Activated naive CD4-positive, alpha-beta T cell treated with anti-CD3 and anti-CD28 coated beads for 36 hours (primary cell): ENCODE measurements at places on chromosomes 5 and 9.

DNA sequence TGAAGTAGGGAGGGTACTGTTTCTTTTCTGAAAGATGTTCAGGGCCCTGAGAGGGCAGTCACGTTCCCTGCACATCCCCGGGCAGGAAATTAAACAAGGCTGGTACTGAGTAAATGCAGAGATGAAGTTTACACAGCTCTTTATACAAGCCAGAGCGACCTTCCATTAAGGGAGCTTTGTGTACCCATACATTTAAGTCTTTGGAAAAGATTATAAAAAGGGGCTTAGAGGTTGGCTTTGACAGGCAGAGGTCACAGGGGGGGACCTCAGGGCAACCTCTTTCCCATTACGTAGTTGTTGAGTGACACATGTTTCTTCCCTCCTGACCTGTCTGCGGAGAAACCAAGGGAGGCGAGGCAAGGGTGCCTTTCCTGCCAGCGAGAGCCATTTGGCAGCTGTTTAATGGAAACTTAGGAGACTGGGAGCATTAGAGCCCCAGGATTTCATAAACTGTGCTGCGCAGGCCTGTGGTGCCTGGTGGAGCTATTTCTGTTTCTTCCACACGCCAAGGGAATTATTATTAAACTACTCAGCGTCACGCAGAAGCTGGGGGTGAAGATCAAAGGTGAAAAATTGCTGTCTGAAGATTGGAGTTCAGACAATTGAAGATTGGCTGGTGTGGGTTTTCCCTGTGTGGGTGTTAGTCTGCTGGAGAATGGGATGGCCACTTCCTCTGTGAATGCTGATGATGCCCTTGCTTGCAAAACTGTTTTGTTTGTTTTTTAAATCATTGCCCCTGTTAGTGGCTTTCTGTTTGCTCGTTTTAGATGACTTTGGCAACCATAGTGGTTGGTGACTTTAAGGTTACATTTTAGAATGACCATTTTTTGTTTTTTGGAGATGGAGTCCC is 3.2 kb upstream of the SMIM32 start:
- DNase-seq, result no peak

DNA sequence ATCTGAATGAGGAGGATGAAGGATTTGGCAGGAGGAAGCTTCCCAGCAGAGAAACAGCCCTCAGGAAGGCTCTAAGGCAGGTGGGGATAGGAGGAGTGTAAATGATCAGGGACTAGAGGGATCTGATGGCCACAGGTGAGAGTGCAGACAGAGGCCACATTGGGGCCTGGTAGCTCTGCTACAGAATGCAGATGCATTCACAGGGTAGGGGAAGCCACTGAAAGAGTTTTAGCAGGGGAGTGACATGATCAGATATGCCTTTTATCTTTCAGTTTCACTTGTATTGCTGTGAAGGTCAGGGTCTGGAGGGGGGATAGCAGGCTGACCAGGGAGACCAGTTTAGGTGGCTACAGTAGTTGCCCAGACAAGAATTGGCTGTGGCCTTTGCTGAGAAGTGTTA is 3.0 kb downstream of the TXNDC15 start:
- DNase-seq, result no peak

DNA sequence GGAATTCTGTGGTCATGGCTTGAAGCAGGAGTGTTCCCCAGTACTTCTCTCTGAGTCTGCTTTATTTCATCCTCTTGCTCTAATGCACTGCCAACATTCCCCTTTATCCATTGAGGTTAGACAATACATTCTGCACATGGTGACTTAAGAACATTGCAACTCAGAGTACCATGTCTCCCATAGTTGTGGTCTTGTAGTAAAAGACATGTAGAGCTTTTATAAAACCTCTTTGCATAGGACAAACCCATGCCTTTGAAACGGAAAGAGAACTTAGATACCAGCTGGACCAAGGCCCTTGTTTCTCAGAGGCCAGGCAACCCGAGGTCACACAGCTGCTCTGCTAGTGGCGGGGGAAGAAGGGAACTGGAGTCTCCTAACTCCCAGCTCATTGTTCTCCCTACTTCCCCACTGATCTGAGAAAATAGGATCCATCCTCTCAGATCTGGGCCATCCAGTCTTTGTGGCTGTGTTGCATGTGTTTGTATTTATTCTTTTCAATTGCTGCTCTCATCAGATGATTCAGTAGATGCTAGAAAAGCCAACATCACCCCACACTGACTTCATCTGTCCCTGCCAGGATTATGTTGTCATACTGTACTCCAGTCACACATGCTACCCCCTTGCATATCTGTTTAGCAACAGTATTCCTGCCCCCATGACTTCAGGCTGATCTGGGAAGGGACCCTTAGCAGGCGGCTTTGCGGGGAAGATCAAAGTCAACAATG is 236.9 kb downstream of the SAXO1 start:
- DNase-seq, result no peak

GRCh38 chr5:95743232-95743631 is 12.1 kb downstream of the RHOBTB3 start:
- DNase-seq, result no peak

DNA sequence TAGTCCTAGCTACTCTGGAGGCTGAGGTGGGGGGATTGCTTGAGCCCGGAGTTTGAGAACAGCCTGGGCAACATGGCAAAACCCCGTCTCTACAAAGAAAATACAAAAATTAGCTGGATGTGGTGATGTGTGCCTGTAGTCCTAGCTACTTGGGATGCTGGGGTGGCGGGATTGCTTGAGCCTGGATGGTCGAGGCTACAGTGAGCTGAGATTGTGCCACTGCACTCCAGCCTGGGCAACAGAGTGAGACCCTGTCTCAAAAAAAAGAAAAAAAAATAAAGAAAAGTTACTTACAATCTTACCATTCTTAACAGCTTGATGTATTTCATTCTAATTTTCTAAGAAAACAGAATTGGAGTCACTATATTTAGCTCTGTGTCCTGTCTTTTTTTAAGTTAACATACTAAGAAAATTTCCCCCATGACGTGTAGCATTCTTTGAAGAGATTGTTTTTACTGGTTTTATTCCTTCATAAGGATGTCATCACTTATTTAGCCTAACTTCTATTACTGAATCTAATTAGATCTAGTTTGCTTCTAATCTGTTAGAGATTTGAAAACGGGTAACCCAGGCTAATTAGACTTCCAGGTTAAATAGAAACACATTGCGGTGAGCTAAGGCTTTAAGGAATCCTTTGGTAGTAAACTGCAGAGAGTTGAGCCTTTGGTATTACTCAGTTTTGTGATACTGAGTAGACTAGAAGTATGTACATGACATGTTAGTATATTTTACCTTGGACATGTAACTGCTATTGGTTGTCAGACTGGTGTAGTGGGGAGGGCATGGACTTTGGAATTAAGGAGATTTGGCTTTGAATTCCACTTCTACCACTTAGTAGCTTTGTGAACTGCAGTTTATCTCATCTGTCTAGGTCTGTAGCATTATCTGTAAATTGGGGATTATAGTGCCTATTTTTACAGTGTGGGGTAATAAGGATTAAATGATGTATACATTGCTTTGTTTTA is 24.0 kb downstream of the HSPA4 start:
- DNase-seq, result no peak

- peak; percentile 90 for DNase-seq
Observed at GRCh38 chr5:151078490-151079262, 2.2 kb downstream of the TNIP1 start.

- no peak for DNase-seq
Observed at GRCh38 chr9:86263876-86264275, 4.4 kb upstream of the C9orf153 start.

GRCh38 chr9:124858330-124859046 is 3.3 kb downstream of the RPL35 start:
- no peak for DNase-seq

GRCh38 chr5:170582644-170583330 is 79.0 kb downstream of the KCNIP1 start:
- DNase-seq, result no peak

GRCh38 chr9:128051932-128052709 is 15.0 kb downstream of the NAIF1 start:
- no peak for DNase-seq

- DNase-seq, result no peak
Observed at GRCh38 chr5:39648085-39648847, 223.5 kb upstream of the DAB2 start.

- no peak for DNase-seq
Observed at GRCh38 chr5:31116466-31117031, 76.9 kb upstream of the CDH6 start.

- DNase-seq, result no peak
Observed at GRCh38 chr5:104659497-104659896, 1096.9 kb upstream of the NUDT12 start.

DNA sequence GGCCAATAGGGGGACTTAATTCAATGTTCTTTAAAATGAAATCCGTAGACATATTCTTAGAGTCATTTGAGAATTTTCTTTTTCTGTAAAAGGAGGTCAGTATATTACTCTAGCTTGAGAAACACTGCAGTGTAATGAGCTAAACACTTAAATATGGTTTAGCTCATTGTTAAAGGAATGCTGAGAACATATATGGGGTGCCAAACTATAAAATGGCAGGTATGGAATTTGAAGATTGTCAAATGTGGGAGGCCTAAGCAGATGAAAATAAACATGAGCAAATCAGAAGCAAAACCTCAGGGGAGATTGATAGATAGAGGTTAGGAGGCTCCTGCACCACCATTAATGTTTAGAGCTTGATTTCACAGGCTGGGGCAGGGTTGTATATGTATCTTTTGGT is 57.9 kb downstream of the STX17 start:
- DNase-seq, result no peak

GRCh38 chr9:17967731-17968130 is 388.9 kb downstream of the SH3GL2 start:
- DNase-seq, result no peak

GRCh38 chr9:25537808-25538207 is 140.4 kb downstream of the TUSC1 start:
- DNase-seq, result no peak

DNA sequence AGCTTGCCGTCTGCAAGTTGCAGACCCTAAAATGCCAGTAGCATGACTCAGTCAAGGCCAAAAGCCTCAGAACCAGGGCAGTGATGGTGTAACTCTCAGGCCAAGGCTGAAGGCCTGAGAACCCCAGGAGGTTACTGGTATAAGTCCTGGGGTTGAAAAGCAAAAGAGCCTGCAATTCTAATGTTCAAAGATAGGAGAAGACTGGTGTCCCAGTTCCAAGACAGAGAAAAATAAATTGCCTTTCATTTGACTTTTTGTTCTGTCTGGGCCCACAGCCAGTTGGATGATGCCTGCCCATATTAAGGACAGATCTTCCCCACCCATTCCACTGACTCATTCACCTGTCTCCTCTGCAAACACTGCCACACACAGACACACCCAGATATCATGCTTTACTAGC is 673.2 kb downstream of the CDH18 start:
- no peak for DNase-seq

DNA sequence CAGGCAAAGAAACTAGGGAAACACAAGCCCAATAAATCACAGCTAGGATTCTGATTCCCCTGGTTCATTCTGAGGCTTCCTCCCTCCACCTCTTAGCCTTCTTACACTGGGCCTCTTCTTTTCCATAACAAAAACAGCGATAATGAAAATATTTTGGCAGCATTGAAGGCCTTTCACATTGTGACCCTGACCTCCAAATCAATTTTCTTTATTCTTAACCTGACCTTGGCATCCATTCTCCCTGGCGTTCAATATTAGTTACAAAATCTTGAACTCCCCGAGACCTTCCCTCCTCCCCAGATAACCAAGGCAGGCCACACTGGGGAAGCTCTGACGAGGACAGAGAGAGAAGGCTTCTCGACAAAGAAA is 399.9 kb downstream of the ZSWIM6 start:
- no peak for DNase-seq

DNA sequence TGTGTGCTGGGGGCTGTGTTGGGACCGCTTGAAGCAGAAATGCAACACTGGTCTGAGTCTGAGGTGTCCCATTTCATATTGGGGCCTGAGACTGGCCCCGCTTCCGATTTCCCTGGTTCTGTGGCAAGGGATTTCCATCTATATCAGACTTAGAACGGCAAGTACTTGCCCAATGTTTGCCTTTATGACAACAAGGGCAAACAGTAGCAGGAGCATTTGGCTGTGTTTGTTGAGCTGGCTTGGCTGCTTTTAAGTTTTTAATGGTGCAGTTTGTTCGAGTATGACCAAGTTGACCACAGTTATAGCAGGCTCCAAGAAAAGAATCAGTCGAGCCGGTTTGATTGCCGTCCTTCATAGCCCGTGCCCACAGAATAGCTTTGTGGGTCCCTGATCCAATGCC is 17.0 kb downstream of the HSDL2 start:
- no peak for DNase-seq

DNA sequence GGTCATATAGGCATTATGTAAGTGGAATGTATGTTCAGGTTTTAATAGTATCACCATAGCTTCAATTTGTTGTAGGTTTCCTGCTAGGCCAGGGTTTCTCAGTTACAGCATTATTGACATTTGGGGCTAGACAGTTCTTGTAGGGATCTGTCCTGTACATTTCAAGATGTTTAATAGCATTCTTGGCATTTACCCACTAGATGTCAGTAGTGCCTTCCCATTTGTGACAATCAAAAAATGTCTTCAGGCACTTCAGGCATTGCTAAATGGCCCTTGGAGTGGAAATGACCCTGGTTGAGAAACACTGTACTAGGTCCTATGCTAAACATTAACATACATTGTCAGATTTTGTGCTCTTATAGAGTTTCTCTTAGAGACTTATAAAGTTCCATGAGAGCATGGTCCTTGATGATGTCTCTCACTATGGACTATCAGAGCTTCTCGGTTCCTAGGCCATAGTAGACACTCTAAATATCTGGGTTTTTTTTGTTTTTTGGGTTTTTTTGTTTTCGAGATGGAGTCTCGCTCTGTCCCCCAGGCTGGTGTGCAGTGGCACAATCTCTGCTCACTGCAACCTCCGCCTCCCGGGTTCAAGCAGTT is 1.4 kb downstream of the KIF20A start:
- peak; percentile 8 for DNase-seq

- no peak for DNase-seq
Observed at GRCh38 chr5:16975950-16976624, 40.0 kb upstream of the MYO10 start.

- DNase-seq, result peak; percentile 10
Observed at GRCh38 chr5:168734620-168735300, 155.6 kb upstream of the PANK3 start.

- no peak for DNase-seq
Observed at GRCh38 chr5:11062397-11062796, 301.4 kb upstream of the DAP start.

GRCh38 chr9:130107234-130107861 is 53.6 kb downstream of the GPR107 start:
- DNase-seq, result peak; percentile 94

- DNase-seq, result no peak
Observed at GRCh38 chr5:34501840-34502239, 154.3 kb upstream of the RAI14 start.

GRCh38 chr9:75431375-75431774 is 343.1 kb downstream of the OSTF1 start:
- DNase-seq, result no peak
